ENCODE measurements at places on chromosomes 4 and X. TPM values are rescaled to one million over a fixed set of nuclear protein-coding genes. Genes with fewer than 3 reads are reported as not detected.

The COL4A6 gene
- 0.73 TPM for total RNA-seq

The SERTM2 gene
- not detected for total RNA-seq

The ABRAXAS1 gene
- 12.1 TPM for total RNA-seq

The TLR10 gene
- 0.21 TPM for total RNA-seq

The CLRN2 gene
- not detected for total RNA-seq

The CDKL2 gene
- 1.1 TPM for total RNA-seq

The POLN gene
- total RNA-seq: 3.1 TPM

The AMER1 gene
- 4.0 TPM for total RNA-seq

DNA sequence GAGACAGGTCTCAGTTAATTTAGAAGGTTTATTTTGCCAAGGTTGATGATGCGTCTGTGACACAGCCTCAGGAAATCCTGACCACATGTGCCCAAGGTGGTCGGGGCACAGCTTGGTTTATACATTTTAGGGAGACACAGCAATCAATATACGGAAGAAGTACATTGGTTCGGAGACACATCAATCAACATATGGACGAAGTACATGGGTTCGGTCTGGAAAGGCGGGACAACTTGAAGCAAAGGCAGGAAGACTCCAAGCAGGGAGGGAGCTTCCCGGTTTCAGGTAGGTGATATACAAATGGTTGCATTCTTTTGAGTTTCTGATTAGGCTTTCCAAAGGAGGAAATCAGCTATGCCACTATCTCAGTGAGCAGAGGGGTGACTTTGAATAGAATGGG is 225.2 kb upstream of the ZFP42 start:
- no peak for DNase-seq

DNA sequence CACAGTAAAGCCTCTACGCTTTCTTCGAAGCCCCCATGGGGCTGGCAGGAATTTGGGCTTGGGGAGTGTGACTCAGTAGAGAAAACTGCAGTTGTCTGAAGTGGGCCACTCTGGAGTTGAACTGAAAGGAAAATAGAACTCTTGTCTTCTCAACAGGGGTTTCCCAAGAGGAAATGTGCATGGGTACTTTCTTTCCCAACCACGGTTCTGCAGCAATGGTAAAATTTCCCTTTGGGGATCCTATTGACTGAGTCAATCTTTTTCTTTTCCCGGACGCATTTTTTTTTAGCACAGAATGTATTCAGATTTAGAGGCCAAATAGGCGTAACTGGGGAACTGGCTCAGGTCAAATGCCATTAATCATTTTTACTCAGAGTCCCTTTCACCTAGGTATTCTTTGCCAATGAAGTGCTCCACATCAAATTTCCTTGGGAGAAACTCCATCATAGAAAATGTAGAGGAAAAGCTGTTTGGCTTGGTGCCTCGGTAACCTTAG is 269.3 kb downstream of the STIM2 start:
- DNase-seq: no peak

DNA sequence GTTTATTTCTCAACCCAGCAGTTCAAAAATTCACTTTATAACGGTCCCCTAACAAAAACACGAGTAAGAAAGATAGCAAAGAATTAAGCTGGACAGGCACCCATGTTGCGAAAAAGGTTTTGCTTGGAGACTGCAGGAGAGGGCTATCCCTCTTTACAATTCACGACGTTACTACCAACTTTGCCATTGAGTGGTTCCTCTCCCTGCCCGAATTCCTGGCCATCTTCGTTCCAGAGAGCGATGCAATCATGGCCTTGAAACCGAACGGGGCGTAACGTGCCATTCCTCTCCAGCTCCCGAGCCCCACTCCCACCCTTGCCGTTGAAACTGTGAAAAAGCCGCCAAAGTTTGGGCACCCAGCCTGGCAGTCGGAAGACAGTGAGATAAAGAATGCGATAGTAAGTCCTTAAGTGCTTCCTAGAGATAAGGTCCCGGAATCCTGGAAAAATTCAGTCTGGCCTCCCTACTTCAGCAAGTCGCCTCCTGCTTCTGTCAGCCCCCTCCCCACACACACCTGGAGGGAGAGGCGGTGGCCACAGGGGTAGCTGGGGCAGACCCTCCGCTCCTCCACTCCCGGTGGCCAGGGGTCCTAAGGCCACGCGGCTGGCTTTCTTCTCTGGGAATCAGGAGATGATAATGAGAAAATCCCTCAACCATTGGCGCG is 65.2 kb downstream of the FBXO8 start:
- DNase-seq: no peak

- no peak for DNase-seq
Measured at GRCh38 chr4:119261986-119262385, 49.5 kb downstream of the USP53 start.

- DNase-seq: no peak
Measured at GRCh38 chrX:4579480-4579879, 866.0 kb upstream of the PRKX start.

DNA sequence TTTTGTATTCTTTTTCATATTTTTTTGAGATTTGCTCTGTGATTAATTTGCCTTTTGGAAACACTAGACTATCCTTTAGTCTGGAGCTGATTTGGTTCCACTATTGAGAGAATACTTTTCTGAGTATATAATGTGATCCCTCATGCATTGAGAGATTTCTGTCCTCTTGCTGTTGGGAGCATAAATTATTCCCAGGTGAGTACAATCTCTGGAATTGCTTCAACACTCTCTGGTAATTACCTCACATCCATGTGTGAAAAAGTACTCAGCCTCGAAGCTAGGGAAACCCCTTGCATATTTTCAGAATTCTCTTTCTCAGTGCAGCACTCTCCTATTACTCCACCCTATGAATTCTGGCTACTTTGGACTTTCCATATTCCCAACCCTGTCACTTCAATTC is 550.0 kb downstream of the RAPGEF2 start:
- DNase-seq: no peak

- no peak for DNase-seq
Measured at GRCh38 chrX:56000174-56000573, 232.0 kb upstream of the KLF8 start.

DNA sequence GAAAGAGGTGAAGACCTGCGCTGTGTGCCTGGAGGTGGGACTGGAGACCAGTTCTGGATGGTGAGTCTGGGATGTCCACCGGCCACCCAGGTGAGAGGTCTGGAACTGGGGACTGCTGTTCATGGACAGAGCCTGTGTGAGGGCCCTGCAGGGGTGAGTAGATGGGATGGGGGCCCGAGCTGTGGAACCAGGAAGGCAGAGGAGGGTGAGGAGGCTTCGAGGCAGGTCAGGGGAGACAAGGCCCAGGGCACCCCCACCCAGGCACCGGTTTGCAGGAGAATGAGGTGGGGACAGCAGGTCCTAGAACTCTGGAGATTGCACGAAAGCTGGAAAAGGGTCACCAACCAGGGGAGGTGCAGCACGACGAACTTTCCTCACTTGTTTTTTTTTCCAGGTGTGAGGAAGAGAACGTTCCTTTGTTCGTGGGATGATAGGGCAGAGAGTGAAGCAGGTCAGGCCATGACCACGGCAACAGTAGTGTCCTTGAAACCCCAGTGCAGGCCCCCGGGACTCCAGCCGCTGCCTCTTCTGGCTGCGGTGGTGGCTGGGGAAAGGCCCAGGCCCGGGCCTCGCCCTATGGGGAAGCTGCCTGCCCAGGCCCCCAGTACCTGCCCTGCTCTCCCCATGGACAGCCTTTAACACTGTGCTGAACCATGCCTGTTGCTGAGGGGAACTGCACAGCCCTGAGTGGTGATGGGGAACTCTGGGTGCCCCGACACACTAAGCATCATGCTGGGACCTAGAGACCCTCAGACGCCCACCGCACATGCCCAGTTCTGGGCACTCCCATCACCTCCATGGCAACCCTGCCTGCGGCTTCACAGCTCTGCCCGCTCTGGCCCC is 22.9 kb downstream of the TNIP2 start:
- no peak for DNase-seq

- no peak for DNase-seq
Measured at GRCh38 chr4:135177321-135177720, 975.7 kb upstream of the PABPC4L start.

- no peak for DNase-seq
Measured at GRCh38 chr4:69858690-69859089, 1.3 kb downstream of the SULT1E1 start.
